Activated CD4-positive, CD25-positive, alpha-beta regulatory T cell treated with anti-CD3 and anti-CD28 coated beads, Interleukin-2, amount 50 U/mL, for 72 hours (primary cell): ENCODE measurements at places on chromosomes 7 and 10.

- no peak for DNase-seq
These were observed 10.5 kb upstream of the PPIF start for GRCh38 chr10:79336739-79337138.

GRCh38 chr7:150977382-150978125, 567 bp downstream of the KCNH2 start:
- no peak for DNase-seq

DNA sequence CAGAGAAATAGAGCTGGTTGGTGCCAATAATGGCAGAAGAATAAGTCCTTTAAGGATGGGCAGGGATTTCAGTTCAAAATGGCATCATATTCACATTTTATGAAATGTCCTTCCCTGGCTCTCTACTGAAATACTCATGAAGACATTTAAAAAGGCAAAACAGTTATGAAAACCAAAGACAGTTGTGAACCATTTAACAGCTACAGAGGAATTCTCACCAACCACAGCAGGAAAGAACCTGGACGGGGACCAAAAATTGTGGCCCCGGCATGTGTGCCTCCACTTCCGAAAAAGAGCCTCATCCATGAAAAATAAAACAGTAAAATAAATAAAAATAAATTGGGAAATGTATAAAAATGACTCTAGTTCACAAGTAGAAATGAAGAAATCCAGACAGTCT, 539.5 kb downstream of the SUGCT start:
- DNase-seq = no peak

- DNase-seq = no peak
These were observed 233.0 kb downstream of the DIP2C start for GRCh38 chr10:456486-456885.

GRCh38 chr10:87794285-87794684, 23.7 kb downstream of the ATAD1 start:
- no peak for DNase-seq

GRCh38 chr10:102550636-102551210, 47.0 kb downstream of the SUFU start:
- no peak for DNase-seq

DNA sequence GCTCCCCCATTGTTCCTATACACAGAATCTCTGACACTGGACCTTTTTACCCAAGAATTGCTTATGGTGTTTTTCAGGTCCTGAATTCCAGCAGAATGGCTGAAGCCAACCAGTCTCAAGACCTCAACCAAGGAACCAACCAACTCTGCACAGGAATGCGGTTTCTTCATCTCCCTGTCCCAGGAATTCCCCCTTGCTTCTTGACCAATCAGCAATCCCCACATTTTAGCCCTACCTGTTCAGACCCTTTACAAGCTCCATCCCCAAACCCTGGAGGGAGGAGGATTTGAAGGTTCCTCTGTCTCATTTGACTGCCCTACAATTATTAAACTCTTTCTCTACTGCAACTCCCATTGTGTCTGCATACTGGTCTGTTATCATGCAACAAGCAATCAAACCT, 35.5 kb downstream of the HIBADH start:
- no peak for DNase-seq

GRCh38 chr10:59706851-59707797, 2.5 kb downstream of the SLC16A9 start:
- DNase-seq = no peak

GRCh38 chr10:59779756-59780533, 26.7 kb upstream of the MRLN start:
- DNase-seq = no peak

GRCh38 chr7:96663457-96663856, 46.2 kb downstream of the SEM1 start:
- DNase-seq = no peak

- no peak for DNase-seq
These were observed 61.5 kb downstream of the PTN start for GRCh38 chr7:137282043-137282442.

DNA sequence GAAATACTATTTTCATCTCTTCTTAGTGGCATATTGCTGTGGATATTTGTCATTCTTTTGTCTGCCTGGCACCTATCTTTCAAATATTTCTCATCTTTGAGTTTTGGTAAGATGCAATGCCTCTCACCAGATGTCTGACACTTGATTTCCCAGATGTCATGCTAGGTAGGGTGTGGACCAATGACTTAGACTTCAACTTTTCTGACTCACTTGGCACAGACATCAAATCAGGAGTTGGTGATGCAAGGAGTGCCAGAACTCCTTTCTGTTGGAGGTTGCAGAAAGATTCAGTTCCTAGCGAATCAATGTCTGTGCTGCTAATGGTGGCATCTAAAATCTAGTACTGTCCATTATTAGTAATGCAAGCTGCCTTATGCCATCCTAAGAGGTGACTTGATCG, 216.9 kb upstream of the FERD3L start:
- DNase-seq = no peak

GRCh38 chr10:125149036-125149679, 11.2 kb downstream of the CTBP2 start:
- DNase-seq = no peak

DNA sequence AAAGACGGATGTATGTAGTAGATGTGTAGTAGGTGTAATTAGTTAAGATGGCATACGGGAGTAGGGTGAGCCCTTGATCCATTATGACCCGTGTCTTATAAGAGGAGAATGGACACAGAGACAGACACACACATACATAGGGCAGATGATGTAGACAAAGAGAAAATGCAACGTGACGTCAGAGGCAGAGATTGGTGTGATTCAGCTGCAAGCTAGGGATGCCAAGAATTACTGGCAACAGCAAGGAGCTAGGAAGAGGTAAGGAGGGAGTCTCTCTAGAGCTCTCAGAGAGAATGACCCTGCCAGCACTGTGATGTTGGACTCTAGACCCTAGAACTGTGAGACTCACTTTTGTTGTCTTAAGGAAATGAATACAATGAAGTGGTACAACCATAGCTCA, 247.0 kb upstream of the HABP2 start:
- no peak for DNase-seq

GRCh38 chr10:28054228-28054860, 55.5 kb upstream of the ODAD2 start:
- DNase-seq = no peak

DNA sequence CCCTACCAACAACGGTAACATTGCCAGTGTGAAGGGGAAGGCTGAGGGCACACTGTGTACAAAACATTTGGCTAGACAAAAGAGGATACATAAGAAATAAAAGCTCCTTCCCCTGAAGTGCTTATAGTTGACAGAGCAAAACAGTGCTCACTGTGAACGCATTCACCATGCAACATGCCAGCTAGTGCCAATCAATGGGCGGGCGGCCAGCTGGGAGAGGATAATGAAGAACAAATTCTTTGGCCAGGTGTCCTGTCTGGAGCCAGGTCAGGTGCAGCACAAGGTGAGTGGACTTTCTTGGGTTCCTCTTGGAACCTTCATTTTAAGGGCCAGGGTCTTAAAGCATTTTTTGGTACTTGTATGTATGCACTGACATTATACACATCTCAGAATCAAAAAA, 106.1 kb downstream of the ICA1 start:
- DNase-seq = no peak

GRCh38 chr7:12647364-12648219, 39.8 kb upstream of the ARL4A start:
- no peak for DNase-seq

GRCh38 chr7:96973986-96974385, 31.4 kb upstream of the DLX6 start:
- DNase-seq = no peak

DNA sequence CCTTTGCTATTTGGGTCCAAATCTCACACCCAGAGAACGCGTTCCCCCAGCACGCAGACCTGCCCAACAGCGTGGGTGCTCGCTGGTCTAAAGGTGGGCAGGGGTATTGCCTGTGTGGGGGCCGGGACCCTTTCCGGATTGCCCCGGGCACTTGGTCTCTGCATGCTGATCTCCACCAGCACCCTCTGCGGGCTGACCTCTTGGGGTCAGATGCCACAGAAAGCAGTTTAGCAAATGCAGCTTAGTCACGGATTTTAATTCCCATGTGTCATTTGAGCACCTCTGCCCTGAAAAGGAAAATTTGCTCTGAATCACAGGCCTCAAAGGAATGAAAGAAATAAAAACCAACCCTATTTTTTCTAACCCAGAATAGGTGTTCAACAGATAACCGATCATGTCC, 46.7 kb downstream of the PKD1L1 start:
- no peak for DNase-seq

GRCh38 chr7:138228769-138229168, 152.5 kb downstream of the AKR1D1 start:
- no peak for DNase-seq

GRCh38 chr7:100612730-100613390, 520 bp downstream of the MOSPD3 start:
- DNase-seq = no peak

GRCh38 chr7:114180556-114181266, 233.9 kb upstream of the FOXP2 start:
- no peak for DNase-seq
